T47D (cell line): ENCODE measurements at places on chromosomes 6 and 20.
A peak's percentile ranks its signal among the peaks of the same experiment; 100 is the strongest.

- DNase-seq = no peak
These were observed 24.6 kb downstream of the KDM1B start for GRCh38 chr6:18179770-18180356.

DNA sequence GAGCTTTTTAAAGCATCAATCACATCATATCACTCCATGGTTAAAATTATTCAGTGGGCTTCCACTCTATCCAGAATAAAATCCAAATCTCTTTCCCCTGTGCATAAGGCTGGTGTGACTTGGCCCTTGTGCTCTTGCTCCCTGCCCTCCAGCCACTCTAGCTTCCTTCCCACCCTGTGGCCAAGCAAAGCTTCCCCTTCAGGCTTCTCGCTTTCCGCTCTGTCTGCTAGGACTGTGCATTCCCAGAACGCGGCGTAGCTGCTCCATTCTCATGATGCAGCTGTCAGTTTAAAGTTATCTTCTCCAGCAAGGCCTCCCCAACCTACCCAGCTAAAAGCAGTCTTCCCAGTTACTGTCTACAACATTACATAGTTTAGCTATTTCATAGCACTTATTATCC, 19.4 kb upstream of the KCNK16 start:
- no peak for DNase-seq

DNA sequence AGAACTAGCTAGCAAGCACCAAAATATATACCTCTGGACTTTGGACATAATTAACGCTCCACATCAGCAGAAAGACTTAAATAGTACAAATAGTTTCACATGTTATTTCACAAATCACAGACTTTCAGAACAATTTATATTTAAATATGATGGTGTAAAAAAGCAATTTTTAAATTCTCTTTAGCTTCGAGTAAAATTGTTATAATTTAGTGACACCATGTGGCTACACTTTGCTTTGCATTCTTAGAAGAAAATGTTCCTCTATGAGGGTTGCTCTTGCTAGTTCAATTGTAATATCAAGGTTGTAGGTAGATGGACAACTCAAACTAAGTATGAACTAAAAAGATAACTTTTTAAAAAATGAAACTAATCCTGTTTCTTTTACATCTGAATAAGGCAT, 69.0 kb downstream of the BTBD9 start:
- DNase-seq = peak; percentile 38

DNA sequence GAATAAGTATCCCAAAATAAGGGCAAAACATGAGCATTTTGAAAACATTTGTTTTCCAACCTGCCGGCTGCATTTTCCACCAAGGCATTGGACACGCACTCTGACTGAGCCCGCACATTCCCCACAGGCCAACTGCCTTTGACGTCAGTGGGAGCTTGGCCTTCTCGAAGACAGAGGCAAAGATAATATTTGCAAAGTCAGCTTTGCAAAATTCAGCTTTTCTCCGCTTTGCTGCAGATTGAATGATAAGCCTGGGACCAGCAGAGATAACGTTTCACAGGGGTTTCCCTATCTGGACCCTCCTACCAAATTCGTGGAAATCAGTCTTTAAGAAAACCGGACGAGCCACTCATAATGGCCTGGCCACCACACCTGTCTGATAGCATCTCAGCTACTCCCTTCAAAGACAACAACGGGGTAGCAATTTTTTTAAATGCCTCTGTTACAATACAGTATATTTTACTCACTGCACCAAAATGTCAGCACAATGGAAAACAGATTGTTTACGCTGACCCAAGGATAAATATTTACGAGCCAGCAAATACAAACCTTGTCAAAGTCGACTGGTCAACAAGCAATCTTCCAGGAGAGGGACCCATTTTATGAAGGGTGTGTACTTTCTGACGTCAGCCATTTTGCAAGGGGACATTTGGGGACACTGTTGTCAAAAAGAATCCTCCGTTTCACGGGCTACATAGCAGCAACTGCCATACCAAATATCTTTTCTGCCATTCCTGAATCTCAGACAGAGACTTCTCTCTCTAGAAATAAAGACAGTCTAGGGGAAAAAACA, 100.5 kb downstream of the TFAP2A start:
- DNase-seq = peak; percentile 91

- DNase-seq = peak; percentile 89
These were observed 5.4 kb downstream of the DSP start for GRCh38 chr6:7546896-7547295.

- no peak for DNase-seq
These were observed 55.7 kb downstream of the LYRM4 start for GRCh38 chr6:5205035-5205507.

GRCh38 chr6:117072134-117072533, 193.2 kb upstream of the VGLL2 start:
- no peak for DNase-seq

- DNase-seq = peak; percentile 70
These were observed 12.5 kb downstream of the ITPR3 start for GRCh38 chr6:33633462-33634158.

DNA sequence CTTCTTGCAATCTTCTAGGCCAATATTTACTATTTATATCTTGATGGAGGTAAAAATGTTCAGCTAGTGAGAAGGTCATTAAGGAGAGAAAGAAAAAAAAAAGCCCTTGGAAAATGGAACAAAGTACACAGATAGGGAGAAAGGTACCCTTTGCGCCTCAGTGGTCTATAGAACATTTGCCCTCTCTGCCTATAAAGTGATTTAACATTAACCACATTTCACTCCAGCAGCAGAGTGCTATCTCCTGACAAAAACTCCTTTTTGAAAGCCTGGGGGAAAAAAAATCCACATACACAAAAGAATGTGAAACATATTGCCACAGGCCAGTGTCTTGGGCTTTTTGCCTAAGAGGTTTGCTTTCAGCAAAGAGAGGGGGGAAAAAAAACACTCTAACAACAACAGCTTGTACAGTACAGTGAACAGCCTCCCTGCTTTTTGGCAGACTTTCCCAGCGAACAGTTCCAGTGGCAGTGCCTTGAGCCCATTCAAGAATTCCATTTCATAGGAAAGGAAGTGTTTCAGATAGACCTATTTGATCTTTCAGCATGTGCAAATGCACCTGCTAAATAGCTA, 695 bp downstream of the ARHGAP18 start:
- no peak for DNase-seq

- DNase-seq = no peak
These were observed 68.9 kb downstream of the EDN1 start for GRCh38 chr6:12359036-12359435.

DNA sequence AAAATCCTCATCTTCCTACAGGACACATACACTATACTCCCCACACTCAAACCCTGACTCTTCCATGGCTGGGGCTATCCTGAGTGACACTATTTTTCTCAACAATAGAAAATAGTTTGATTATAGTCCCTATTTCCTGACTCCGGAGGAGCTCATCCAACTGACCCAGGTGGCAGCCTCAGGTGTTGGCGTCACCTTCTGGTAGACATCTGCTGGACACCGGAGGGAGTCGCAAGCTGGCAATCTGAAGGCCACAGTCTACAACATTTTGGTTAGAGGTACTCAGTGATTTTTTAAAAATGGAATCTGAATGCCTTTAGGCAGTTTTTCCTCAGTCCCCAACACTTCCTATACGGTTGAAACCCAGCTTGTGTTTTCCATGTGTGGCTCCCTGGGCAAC, 32.2 kb upstream of the OCSTAMP start:
- peak; percentile 36 for DNase-seq

DNA sequence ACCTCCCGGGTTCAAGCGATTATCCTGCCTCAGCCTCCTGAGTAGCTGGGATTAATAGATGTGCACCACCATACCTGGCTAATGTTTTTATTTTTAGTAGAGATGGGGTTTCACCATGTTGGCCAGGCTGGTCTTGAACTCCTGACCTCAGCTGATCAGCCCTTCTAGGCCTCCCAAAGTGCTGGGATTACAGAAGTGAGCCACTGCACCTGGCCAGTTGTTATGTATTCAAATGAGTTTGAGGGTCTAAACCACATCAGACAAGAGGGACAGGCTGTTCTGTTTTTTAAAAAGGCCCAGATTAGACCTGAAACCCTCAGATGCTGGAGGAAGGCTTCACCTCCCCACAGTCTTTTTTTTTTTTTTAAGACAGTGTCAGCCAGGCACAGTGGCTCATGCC, 4.1 kb upstream of the SPAG4 start:
- DNase-seq = no peak

- no peak for DNase-seq
These were observed 370.2 kb downstream of the UTRN start for GRCh38 chr6:144655376-144655775.

- DNase-seq = no peak
These were observed 389.7 kb upstream of the EYS start for GRCh38 chr6:66096679-66097078.

GRCh38 chr20:11791835-11792567, 125.7 kb upstream of the BTBD3 start:
- no peak for DNase-seq

DNA sequence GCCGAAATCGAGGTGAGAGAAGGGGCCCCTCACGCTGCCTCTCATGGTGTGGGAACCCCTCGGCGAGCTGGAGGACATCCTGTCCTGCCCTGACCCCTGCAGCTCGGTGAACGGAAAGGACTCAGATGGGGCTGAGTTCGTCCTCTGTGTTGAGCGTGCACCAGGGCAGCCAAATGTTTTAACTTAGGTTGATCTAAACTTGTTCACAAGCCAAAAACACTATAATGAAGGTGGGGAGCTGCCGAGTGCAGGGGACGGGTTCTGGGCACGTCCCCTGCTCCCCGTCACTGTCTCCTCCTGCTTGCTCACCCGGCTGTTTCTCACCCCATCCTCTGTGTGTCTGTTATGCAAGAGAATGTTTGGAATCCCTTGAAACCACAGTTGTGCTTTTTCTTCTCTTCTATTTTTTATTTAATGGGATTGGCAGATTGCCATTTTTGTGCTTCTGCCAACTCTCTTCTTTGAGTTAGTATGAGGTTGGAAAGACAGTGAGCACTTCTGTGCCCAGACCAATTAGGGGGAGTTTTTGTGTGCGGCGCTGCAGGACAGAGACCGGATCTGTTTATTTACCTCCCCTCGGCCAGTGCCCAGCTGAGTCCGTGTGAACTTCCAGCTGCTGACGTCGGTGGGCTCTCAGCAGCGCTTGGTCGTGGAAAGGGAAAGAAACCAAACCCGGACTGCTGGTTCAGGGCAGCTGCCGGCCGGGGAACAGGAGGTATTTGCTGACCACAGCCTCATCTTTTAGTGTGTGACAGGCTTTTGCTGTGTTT, 158.1 kb downstream of the DTNBP1 start:
- peak; percentile 18 for DNase-seq

DNA sequence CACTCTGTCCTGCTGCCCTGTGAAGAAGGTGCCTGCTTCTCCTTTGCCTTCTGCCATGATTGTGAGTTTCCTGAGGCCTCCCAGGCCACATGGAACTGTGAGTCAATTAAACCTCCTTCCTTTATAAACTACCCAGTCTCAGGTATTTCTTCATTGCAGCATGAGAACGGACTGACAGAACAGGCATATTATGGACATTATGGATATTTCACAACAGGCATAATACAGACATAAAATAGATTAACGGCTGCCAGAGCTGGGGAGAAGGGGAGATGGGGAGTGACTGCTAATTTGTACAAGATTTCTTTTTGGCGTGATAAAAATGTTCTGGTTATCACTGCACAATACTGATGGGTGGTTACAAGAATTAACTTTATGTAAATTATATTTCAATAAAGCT, 29.4 kb downstream of the TRPC4AP start:
- DNase-seq = no peak

DNA sequence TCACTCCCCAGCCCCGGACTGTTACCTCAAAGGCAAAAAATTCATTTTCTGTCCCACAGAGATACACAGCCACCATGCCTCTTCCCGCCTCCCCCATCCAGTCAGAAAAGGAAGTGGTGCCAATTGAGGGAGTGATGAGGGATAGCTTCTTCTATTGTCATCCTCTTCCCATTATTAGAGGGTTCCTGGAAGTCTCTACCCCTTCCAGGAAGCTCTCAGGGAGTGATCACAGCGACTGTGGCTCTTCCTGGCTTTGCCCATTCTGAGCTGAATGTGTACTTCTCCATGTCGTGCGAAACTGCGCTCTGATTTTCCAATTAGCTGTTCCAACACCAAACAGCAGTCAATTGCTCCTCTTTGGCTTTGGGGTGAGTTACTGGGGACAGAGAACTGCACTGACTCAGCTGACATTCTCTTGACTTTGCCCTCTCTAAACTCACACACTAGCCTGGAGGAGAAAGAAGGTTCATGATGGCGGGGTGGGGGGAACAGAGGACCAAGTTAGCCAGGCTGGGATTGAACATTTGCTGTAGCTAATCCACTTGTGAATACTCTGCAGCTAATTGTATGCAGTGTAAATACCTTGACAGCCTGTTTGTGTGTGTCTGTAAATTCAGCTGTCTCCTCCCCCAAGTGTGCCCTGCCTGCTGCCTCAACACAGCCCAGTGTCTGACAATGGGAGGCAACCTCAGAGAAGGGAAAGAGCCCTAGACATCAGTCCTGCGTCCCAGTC, 2.4 kb upstream of the MDGA1 start:
- DNase-seq = no peak

GRCh38 chr20:34579979-34580940, 21.7 kb downstream of the MAP1LC3A start:
- peak; percentile 54 for DNase-seq

DNA sequence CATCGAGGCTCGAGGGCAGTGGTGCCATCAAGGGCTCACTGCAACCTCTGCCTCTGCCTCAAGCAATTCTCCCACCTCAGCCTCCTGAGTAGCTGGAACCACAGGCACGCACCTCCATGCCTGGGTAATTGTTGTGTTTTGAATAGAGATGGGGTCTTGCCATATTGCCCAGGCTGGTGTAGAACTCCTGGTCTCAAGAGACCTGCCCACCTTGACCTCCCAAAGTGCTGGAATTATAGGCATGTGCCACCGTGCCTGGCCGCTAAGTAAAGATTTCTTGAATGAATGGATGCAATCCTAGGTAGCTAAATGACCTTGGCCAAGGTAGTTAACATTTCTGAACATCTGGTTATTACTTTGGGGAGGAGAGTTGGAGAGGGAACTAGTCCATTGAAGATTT, 7.4 kb downstream of the SCAF8 start:
- DNase-seq = no peak

GRCh38 chr20:35065181-35065580, 27.4 kb downstream of the TRPC4AP start:
- no peak for DNase-seq

DNA sequence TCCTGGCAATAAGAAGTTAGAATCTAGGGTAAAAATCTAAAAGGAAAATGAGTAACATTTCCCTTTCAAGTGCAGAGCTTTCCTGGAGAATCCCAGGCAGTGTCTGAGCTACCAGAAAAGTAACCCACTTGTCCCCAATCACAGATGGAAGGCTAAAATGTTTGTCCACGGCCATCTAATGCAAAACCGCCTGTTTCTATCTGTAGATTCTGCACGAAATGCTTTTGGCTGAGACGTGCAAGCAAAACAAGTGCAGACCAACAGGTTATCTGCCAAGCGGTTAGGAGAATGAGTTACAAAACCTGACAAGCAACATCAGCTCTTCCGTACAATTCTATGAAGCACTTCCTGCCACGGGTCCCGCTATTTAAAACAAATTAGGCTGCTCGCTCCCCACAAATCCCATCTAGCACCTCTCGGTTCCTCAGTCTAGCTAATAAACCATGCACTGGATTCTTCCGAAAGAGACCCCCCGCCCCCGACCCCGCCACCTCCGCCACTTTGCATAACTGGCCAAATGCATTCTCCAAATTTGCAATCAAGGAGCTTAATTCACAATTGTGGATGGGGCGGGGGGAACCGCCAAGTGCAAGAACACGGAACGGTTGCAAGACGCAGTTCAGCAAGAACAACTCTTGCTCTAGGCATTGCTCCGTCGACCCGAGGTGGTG, 1.4 kb downstream of the ELOVL5 start:
- DNase-seq = no peak

GRCh38 chr20:10604865-10605440, 68.8 kb downstream of the JAG1 start:
- DNase-seq = no peak
